ENCODE measurements at places on chromosomes 1 and 21.
A peak's percentile ranks its signal among the peaks of the same experiment; 100 is the strongest.

DNA sequence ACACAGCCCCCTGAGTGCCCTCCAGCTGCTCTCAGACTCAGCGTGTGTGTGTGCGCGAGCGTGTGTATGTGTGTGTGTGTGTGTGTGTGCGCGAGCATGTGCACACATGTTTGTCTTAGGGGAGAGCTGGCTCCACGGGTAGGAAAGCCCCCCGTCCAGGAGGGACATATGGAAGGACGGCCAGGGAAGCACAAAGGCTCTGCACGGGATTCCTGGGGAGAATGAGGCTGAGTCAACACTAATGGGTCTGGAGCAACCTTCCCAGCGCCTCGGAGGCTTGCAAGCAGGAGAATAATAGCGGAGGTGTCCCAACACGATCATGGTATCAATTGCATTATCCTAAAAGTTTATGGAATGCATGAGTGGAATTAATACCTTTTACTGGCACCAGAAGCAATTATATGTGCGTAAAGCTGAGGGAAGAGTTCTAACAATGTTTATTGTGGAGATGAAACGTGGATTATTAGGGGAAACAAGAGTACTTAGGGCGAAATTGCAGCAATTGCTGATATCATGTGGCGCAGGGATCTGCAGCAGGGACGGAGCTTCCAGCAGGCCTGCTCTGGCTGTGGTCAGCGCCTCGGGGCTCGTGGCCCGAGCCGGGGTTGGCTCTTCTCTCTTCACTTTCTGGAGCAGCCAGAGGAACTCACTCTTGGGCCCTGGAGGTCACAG is 40.3 kb upstream of the CCDC27 start:
- DNase-seq: no peak

DNA sequence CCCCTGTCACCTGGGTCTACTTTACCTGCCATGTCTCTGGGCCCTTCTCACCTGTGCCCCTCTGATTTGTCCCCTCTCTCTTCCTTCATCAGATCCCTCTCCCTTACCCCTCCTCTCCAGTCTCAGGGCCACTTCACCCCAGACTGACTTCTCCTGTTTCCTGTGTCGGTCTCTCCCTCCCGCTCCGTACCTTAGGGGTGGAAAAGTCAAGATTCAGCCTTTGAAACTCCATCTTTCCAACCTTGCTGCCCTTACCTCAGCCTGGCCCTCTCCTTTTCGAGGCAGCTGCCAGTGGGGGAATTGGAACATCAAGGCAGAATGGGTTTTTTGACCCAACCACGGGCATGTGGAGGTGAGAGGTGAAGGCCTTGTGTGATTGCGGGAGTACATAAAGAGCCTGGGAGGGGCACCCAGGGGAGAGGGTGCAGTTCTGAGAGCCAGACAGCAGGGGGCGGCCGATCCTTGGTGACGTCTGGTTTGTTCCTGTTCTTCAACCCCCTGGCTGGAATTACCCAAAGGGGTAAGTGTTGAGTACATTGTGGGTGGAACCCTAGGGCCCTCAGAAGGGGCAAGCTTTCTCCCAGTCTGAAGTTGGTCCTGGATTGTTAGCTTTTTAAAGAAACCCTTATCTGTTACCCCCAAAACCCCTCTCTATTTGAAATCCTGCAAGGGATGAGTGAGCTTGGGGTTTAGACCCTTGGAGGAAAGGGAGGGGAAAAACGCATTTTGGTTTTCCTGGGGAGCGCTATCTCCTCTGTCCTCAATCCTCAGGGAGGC is 12.3 kb upstream of the DMBX1 start:
- peak; percentile 37 for DNase-seq

GRCh38 chr1:14849038-14849437 is 250.6 kb downstream of the KAZN start:
- no peak for DNase-seq

- DNase-seq: no peak
Measured at GRCh38 chr1:33296824-33297223, 24.1 kb downstream of the A3GALT2 start.

DNA sequence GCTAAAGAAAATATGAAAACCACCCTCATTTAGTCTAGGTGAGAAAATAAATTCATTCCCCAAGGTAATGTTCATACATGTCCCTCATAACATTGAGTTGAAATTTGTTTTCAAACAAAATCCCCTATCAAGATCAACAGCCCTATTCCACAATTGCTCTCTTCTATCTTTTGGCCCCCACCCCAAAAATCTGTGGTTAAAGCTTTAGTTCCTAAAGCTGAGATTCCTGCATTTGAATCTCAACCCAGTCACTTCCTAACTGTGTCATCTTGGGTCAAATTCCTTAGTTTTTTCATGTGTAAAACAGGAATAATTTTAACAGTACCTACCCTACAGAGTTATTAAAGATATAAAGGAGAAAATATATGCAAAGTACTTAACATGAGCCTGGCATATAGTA is 22.0 kb downstream of the KIAA0319L start:
- no peak for DNase-seq

GRCh38 chr1:36765785-36766300 is 268.5 kb downstream of the GRIK3 start:
- DNase-seq: no peak

DNA sequence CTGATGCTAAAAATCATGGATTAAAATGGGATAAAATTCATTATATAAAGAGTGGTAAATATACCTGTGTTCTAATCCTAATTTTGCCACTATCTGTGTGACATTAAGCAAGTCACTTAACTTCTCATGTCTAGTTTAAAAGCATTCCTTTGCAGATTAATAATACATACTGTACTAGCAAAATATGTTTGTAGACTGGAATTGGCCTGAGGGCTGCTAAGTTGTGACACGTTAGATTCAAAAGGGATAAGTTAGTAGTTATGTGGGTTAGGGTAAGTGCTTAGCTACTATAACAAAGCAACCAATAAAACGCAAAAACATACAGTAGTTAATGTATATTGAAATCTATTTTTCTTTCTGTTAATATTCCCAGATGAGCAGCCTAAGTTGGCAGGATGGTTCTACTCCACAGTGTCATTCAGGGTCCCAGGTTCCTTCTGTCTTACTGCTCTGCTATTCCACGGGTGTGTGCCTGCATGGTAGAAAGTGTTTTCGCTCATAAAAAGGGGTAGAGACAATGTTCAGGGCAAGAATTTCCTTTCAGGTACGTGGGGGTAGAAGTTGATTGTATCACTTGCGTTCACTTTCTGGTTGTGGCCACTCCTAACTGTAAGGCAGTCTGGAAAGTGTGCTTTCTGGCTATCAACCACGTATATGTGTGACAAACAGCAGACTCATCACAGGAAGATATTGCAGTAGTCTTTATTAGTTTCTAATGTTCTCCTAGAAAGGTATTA is 239.8 kb downstream of the NFIA start:
- DNase-seq: no peak

- no peak for DNase-seq
Measured at GRCh38 chr1:89931964-89932363, 62.9 kb upstream of the ZNF326 start.

DNA sequence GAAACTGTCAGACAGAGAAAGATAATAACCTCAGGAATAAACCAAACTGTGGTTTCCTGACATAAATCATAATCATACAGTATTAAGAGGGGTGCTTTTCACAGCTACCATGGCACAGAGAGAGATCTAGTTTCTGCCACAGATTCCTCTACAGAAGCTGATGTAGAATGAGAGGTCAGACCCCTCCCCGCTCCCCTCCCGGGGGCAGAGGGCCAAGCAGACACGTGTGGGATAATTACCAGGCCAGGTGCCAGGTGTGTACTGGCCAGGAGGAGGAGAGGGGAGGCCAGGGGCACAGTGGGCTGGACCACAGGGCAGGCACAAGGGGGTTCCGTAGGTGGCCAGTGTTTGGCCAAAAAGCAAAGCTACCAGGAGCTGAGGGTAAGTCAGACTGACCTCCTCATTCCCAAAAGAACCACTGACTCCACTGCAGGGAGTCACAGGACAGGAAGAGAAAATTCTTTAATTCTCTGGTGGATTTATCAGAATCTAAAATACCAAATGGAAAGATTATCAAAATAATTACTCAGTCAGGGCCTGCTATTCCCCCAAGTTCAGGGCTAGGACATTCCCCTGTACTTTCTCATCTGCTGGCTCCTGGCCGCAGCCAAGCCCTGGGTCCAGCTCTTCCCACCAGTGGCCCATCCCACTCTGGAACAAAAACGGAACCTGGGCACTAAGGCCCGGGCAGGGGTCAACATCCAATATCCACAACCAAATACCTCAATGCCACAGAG is 30.0 kb downstream of the C2CD2 start:
- DNase-seq: peak; percentile 82

DNA sequence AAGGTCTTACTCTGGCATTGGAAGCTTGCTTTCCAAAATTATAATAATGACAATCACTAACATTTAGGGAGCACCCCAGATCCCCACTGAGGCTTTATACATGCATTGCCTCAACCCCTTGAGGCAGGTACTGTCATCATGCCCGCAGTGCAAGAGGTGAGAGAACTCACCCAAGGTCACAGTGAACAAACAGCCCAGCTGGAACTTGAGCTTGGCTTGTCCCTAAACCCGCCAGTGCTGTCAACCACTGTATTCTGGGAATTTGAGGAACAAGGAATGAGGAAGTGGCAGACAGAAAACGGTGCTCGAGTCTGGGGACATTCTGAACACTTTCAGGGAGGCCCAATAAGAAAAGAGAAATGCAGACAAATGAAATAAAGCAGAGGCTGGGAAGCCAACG is 34.6 kb upstream of the TLR5 start:
- DNase-seq: no peak

DNA sequence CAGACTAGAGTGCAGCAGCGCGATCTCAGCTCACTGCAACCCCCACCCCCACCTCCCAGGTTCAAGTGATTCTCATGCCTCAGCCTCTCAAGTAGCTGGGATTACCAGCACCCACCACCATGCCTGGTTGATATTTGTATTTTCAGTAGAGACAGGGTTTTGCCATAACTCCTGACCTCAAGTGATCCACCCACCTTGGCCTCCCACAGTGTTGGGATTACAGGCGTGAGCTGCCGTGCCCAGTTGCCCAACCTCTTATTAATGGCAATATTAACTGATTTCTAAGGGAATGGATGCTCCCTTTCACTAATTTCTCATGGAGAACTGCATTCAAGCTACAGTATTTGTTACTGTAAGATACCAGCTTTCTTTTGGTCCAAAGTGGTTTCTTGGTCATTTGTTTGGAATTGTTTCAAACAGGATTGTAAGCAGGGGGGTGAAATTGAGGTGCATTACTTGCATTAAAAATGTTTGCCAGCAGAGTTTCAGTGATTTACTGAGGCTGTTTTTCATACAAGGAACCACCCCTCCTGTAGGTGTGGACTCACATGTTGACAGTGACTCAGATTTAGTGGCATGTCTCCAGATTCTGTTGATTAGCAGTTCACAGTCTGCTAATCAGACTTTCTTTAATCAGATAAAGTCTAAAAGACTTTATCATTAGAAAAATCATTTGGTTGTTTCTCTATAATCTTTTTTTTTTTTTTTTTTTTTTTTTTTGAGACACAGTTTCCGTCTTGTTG is 3.9 kb upstream of the TGFBR3 start:
- DNase-seq: peak; percentile 61

- DNase-seq: no peak
Measured at GRCh38 chr21:42124826-42125570, 53.9 kb downstream of the UMODL1 start.

- DNase-seq: peak; percentile 84
Measured at GRCh38 chr21:34965200-34966174, 83.6 kb downstream of the RUNX1 start.

DNA sequence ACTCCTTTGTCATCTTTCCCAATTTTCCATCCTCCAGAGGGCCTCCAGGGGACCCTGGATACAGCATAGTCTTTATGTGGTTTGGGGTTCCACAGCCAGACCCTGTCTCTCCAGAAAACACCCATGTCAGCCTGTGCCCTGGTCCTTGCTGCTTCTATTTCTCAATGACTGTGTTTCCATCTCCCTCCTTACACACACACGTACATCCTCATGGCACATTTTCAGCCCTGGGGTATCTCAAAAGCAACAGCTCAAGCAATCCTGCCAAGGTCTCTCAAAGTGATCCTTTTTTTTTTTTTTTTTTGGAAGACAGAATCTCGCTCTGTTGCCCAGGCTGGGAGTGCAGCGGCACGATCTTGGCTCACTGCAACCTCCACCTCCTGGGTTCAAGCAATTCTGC is 22.3 kb downstream of the QSOX1 start:
- DNase-seq: no peak

- peak; percentile 24 for DNase-seq
Measured at GRCh38 chr21:42010507-42011495, 641 bp upstream of the ZBTB21 start.

DNA sequence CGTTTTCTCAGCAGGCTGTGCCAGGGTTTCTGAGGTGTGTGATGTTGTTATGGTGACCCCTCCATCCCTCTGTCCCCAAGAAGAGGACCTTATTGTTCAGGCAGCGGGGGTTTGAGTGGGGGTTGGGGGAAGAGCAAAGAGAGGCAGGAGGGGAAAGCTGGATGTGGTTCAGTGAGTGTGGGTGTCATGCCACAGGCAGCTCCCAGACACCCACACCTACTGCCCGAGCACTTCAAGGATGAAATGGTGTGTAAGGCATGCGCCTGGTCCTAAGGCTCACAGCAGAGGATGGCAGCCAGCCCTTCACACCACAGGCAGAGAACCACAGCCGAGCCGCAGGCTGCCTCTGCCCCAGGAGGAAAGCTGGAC is 49.9 kb upstream of the STUM start:
- no peak for DNase-seq

- no peak for DNase-seq
Measured at GRCh38 chr1:41870076-41870562, 48.6 kb downstream of the HIVEP3 start.

DNA sequence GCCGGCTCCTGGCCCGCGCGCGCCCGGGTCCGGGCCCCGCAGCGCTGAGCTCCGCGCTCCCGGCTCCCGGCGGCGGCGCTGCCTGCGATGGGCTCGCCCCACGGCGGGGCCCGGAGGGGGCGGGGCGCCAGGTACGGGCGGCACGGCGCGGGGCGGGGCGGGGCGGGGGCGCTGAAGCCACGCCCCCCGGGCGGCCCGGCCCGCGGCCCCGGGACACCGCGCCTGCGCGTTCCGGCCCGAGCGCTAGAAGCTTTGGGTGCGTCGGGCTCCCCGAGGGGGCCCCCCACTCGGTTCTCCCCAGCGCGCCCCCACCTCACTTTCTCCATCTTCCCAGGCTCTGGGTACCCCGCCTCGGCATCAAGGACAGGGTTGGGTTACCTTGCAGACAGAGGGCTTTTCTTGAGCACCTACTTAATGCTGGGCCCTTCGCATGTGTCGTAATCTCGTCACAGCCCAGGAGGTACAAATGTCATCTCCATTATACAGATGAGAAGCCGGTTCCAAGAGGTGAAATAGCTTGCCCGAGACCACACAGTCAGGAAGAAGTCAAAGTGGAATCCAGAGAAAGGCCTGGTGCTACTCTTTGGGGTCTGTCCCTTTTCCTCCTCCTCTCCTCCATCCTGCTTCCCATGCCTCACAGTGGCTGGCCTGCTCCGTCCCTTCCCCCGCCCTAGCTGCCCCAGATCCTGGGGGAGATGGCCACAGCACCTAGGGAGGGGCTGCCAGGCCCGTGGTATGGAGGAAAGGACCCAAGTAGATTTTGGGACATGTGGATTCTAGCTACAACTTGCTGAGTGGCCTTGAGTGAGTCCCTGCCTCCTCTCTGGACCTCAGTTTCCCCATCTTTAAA is 46.5 kb downstream of the RAP1GAP start:
- DNase-seq: no peak

GRCh38 chr1:151837197-151837596 is 2.4 kb downstream of the C2CD4D start:
- no peak for DNase-seq

- DNase-seq: peak; percentile 84
Measured at GRCh38 chr1:61160526-61160925, 78.2 kb downstream of the NFIA start.

- no peak for DNase-seq
Measured at GRCh38 chr1:67150931-67151330, 15.3 kb upstream of the IL23R start.

GRCh38 chr1:93844262-93845045 is 34.6 kb downstream of the DNTTIP2 start:
- DNase-seq: peak; percentile 81
